ENCODE measurements at places on chromosomes 3 and 15.

DNA sequence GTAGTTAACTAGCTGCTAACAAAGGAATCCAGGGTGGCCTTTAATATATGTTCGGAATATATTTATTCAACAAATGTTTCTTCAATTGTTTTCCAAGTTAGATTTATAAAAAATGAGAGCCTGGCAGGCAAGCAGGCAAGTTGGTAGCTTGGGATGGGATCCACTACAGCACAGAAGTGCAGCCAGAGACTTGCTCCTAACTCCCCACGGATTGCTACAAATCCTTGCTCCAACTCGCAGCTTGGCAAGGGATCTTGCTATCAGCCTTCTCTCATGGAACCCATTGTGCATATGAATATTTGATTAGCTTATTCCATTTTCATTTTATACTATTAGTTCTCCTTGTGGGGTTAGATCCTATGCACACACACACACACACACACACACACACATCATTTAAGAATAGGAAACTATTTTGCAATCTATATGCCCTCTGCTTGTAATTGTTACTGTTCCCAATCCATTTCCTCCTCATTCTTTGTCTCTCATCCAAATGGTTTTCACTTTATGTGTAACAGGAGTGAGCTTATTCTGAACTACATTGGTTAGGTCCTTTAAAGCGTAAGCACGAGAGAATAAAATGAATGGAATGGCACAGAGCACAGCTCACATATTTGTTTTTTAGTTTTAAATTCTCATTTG is 505.6 kb downstream of the LPP start:
- DNase-seq = no peak

DNA sequence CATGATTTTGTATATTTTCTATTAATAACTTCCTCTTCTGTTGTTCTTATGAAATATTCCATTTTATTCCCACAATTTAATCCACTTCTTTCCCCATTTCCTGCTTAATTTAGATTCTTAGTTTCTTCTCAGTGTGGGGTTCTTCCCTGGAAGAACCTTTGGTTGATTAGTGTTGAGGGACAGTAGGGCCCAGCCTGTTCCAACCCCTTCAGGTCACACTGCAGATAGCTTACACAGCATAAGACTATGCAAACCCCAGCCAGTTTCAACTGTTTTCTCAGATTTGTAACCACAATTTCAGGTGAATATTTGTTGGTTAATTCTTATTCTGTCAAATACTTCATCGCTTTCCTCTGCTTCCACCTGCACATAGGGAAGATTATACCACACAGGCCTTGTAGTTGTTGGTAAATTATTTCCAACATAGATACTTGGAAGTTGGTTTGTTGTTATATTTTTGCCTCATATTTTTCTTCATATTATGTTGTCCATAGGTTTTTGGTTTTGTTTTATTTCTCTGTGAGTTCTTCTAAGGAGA is 34.7 kb downstream of the AADACL2 start:
- no peak for DNase-seq

GRCh38 chr15:48120745-48121144 is at the start of gene SLC24A5:
TSS of gene SLC24A5 (plus strand) at chr15:48120990. CDS start at chr15:48121045, 55 bp downstream.
- DNase-seq = no peak

- no peak for DNase-seq
Observed at GRCh38 chr3:132486099-132486498, 68.8 kb downstream of the DNAJC13 start.

DNA sequence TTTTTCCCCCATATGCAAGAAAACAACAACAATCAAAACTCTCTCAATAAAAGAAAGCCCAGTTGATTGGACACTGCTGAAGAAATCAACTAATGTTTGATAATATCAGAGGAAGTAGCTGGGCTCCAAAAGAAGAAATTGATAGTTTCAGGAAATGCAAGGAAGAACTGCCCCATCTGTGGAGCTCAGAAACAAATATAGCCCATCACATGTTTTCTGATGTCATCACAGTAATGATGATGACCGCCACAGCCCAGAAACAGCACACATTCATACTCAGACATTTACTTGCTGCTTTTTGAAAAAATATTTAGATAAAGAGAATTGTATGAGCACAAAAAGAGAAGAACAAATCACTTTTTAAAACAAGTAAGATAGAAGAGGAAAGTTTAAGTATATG is 67.6 kb downstream of the GOLIM4 start:
- DNase-seq = no peak

DNA sequence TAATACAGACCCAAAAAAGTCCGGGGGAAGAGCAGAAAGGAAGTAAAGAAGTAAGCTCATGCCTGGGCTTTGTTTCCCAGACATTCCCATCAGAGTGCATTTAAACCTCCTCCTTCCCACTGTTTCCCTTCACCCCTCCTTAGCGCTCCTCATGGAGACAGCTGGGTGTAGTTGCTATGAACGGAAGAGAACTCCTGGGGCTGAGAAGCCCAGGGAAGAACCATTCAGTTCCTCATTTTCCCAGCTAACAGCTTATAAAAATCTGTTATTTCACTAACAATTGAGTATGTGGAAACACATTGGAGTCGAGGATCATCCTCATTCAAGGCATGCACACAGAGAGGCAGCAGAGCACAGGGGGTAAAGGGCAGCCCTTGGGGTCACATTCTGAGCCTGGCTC is 299.3 kb downstream of the SHQ1 start:
- no peak for DNase-seq

- no peak for DNase-seq
Observed at GRCh38 chr3:63230146-63230545, 48.0 kb upstream of the SYNPR start.

DNA sequence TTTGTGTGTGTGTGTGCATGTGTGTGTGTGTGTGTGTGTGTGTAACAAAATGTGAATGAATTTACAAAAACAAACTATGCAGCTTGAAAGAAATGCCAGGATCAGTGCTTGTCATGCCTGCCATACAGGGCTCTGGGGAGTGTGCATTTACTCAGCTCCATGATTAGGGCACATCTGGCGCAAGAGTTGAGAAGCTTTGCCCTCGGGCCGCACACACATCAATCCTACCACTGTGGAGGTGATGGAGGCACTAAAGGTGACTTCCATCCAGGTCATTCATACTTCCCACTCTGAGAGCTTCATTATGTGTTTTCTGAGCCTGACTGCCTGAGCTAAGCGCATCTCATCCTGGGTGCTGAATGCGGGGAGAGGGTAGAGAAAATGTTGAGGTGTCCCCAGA is 72.0 kb upstream of the ZBED2 start:
- DNase-seq = no peak

- DNase-seq = no peak
Observed at GRCh38 chr3:59512066-59512465, 462.2 kb upstream of the CFAP20DC start.

- no peak for DNase-seq
Observed at GRCh38 chr3:165796701-165797100, 40.5 kb downstream of the BCHE start.

DNA sequence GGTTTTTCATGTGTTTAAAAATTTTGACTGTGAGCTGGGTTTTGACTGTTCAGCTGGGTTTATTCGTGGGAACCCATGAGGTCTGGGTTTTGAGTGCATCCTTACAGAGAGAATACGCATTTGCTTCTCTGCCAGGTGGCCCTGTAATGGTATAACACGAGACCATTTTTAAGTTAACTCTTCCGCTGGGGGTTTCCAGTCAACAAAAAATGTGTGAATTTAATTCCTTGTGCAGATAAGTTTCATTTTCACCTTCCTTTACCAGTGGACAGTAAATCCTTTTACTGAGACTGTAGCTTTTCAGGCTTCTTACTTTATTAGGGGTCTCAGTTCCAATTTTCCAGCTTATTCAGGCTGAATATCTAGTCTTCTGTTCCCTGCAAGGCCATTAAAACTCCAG is 149.6 kb downstream of the OPA1 start:
- no peak for DNase-seq

GRCh38 chr3:172124271-172124670 is 84.9 kb downstream of the FNDC3B start:
- DNase-seq = no peak

GRCh38 chr3:57791245-57791644 is 35.1 kb downstream of the SLMAP start:
- DNase-seq = no peak

Data from GM04504 (cell line).